ENCODE measurements at places on chromosomes 1 and 21.

GRCh38 chr1:83641796-83642443 is 357.0 kb downstream of the TTLL7 start:
- no peak for DNase-seq

- DNase-seq, result no peak
Measured at GRCh38 chr1:183932412-183932811, 105.1 kb downstream of the COLGALT2 start.

DNA sequence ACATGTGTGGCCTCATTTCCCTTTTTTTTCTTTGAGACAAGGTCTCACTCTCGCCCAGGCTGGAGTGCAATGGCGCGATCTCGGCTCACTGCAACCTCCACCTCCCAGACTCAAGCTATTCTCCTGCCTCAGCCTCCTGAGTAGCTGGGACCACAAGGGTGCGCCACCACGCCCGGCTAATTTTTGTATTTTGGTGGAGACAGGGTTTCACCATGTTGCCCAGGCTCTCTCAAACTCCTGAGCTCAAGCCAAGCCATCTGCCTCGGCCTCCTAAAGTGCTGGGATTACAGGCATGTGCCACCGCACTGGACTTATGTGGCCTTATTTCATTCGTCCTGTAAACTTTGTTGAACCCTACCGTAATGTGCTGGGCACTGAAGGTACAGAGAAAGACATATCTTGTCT is 569 bp upstream of the WARS2 start:
- no peak for DNase-seq

DNA sequence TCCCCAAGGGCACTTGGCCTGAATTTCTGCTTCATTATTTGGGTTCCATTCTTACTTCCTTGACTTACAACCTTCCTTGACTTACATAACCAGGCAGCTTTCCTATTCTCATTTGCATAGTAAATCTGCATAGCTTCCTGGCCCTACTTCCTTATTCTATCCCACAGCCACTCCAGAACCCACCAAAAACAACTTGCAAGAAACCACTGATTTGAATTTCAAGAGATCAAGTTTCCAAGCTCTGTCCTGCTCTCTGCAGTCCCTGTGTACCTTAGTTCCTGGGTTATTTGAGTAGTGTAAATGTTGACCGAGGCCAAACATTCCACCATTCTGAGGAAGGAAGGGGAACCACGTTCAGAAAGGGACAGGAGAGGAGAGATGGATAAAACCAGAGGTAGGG is 603.3 kb downstream of the PTPRC start:
- DNase-seq, result no peak

- DNase-seq, result no peak
Measured at GRCh38 chr1:162976628-162977027, 92.5 kb upstream of the RGS4 start.

DNA sequence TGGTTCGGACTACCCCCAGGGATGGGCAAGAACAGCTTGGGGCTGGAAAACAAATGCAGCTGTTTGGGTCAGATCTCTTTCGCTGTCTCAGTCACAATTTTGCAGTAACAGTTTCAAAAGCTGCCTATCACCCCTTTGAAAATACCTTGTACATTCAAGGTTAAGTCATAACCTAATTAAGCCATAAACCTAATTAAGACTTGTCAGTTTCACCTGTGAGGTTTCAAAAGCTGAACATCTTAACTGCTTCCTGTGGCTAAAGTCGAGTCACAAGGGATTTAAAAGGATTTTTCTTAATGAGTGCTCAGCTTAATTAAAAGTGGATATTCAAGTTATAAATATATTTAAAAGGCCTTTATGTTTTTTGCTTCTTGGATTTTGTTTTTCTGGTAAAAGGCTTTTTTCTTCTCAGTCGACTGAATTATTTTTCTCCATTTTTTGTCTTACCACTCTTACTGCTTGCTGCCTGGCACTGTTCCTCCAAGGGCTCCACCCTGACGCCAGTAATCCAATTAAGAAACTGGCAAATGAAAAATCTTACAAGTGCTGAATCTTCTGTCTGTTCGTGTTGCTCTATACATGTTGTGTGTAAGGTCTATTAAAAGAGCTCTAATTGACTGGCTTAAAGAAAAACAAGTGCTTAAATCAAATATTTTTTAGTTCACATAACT is 31.3 kb downstream of the CBR1 start:
- no peak for DNase-seq

GRCh38 chr1:66291531-66291864 is 242.5 kb upstream of the SGIP1 start:
- DNase-seq, result no peak

DNA sequence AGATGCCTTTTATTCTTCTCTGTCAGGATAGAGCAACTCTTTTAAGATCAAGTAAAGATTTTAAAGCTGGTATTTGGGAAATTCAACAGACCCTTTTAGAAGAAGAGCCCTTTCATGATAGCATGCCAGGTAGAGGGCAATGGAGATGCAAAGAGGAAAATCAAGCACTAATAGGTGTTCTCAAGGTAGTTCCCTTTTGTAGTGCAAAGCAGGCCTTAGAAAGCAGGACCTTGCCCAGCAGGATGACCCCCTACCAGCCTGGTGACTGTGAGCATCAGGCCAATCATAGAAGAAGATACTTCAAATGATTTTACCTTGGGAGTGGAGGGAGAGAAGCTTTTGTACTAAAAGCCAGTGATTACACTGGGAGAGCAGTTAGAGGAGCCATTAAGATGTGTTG is 381.4 kb upstream of the ZRANB2 start:
- no peak for DNase-seq

DNA sequence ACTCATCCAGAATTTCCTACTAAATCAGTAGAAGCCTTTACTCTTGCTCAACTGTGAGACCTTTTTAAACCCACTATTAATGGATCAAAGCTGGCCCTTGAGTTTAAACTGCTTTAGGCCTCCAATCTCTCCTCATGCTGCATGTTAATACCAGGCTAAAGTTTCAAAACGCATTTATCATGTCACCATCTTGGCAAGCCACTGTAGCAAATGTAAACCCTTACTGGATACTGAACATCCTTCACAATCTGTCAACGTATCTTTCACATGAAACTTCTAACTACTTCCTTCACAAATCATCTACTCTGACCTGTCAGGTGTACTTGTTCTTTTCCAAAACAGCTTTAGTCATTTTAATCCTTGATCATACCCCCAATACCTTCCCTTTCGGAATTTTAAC is 3.0 kb downstream of the PAXBP1 start:
- no peak for DNase-seq

DNA sequence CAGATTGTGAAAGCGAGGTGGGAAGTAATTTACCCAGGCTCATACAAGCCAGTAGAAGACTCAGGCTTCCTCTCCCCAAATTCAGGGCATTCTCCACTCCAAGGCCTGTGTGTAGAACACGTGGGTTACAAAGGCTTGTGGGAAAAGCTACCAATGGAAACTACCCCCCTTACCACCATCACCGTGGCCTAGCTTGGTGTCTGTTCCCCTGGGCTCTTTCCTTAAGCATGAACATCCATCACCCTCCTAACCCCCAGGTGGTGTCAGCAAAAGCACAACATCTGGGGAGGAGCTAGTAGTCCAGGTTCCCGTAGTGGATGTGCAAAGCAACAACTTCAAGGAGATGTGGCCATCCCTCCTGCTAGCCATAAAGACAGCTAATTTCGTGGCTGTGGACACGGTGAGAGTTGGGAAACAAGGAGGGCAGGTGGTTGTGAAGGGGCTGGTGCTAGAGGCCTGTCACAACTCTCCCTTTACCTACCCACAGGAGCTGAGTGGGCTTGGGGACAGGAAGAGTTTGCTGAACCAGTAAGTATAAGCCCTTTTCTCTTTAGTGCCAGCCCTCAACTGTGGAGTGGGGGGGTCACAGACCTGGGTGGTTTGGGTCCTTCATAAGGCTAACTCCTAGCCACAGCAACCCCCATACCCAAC is 701 bp upstream of the MUTYH start:
- no peak for DNase-seq

DNA sequence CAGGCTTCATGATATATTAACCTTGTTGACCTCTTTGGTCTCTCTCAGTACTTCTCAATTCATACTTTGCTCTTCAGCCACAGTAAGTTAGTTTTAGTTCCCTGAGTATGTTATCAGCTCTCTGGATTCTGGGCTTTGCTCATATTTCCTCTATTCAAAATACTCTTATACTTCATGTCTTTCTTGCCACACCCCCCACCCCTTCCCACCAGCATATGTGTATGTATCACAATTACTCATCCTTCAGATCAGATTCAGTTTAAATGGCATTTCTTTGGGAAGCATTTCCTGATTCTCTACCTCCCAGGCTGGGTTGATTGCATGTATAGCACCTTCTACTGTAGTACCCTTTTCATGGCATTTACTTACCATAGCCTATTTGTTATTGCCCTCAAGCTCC is 28.3 kb downstream of the SLC30A7 start:
- no peak for DNase-seq
